ENCODE measurements at places on chromosomes 2 and 18.

- no peak for DNase-seq
These were observed 72.8 kb downstream of the ZNF521 start for GRCh38 chr18:25279133-25279532.

DNA sequence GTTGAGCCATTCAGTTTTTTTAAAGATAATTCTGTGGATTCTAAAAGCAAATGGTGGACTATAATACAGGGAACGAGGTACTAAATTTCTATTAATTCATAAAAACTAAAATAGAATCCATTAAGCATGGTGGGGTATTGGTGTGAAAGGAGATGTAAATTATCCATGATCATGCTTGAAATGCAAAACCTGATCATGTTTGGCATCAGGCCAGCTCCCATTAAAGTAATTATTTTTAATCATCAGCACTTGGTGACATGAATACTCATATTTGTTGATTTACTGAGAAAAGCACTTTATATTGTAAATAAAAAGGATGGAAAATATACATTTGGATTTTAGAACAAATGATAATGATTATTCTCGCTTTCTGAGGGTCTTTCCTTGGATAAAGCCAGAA, 232.3 kb upstream of the MEIS1 start:
- DNase-seq: no peak

DNA sequence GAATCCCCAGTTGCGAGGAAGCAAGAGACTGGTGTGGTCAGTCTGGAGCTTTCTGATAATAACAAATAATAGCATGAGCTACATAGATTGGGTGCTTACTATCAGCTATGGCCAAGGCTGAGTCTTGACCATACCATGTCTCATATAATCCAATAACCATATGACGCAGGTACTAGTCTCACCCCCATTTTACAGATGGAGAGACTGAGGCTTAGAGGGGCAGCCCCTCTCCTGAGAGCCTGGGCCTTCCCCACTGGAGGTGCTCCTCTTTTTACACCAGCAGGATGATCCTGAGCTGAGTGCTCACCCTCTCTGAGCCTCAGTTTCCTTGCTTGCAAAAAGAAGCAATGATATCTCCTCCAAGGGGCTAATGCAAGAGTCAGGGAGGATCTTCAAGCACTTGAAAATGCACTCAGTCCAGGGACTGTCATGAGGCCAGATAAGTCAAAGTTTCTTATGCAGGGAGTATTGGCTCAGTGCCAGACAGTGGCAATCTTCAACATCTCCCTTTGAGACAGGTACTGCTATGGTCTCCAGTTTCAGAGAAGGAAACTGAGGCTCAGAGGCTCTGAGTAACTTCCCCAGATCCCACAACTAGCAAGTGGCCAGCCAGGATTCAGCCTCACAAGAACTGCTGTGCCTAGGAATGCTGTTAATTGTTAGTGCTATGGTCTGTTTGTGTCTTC, 149.7 kb downstream of the TFCP2L1 start:
- no peak for DNase-seq

DNA sequence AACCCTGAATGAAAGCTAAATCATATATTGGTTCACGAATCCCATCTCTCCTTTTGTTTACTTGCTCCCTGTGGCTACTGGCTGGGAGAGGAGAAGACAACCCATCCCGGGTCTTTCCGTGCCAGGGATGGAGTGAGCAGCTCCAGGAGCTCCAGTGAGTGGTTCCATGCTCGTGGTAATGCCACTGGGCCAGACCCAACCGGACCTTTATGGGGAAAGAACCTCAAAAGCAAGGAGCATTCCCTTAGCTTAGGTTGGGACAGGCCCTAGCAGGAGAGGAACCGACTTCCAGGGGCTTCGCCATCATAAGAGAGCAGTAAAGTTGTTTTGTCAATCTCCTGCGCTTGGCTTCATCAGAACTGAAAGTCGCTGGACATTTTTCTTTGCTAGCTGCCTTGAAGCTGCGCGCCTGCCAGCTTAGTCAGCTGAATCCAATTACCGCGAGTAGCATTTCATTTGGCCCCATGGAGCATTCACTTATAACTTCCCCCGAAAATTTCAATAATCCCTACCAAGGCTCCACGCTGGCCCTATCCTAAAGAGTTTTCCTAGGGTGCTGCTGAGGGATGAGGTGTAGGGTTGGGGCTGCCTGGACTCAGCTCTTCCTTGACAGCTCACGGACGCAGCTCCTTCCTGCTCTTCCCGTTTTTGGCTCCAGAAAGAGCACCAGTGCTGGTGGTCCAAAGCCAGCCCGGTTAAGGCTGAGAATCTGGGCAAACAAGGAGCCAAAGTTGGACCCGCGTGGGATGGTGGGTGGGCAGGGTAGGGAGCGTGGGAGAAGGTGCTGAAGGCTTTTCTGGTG, 4.9 kb downstream of the HOXD3 start:
- DNase-seq: no peak

DNA sequence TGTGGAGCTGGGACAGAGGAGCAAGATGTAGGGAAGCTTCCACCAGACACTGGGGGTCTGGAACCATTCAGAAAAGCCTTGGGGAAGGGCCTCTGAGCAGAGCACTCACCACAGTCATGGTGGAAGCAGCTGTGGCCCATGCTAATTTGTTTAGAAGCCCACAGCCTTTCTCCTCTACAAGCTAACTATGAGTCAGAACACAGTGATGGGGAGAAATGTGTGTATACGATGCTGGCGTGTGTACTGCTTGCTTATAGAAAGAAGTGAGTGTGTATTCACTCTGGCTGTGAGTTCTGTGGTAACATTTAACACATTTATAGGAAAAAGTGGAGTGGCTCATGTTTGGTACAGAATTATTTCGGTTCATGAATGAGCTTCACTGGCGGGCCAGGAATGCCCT, 157.0 kb upstream of the ACAA2 start:
- DNase-seq: no peak

DNA sequence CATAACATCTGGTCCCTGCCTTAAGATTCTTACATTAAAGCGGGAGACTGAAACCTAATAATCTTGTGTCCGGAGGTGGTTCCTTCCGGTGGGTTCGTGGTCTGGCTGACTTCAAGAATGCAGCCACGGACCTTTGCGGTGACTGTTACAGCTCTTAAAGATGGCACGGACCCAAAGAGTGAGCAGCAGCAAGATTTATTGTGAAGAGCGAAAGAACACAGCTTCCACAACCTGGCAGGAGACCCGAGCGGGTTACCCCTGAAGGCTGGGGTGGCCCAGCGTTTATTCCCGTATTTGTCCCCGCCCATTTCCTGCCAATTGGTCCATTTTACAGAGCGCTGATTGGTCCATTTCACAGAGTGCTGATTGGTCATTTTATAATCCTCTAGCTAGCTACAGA, 122.3 kb upstream of the SIX2 start:
- DNase-seq: no peak

DNA sequence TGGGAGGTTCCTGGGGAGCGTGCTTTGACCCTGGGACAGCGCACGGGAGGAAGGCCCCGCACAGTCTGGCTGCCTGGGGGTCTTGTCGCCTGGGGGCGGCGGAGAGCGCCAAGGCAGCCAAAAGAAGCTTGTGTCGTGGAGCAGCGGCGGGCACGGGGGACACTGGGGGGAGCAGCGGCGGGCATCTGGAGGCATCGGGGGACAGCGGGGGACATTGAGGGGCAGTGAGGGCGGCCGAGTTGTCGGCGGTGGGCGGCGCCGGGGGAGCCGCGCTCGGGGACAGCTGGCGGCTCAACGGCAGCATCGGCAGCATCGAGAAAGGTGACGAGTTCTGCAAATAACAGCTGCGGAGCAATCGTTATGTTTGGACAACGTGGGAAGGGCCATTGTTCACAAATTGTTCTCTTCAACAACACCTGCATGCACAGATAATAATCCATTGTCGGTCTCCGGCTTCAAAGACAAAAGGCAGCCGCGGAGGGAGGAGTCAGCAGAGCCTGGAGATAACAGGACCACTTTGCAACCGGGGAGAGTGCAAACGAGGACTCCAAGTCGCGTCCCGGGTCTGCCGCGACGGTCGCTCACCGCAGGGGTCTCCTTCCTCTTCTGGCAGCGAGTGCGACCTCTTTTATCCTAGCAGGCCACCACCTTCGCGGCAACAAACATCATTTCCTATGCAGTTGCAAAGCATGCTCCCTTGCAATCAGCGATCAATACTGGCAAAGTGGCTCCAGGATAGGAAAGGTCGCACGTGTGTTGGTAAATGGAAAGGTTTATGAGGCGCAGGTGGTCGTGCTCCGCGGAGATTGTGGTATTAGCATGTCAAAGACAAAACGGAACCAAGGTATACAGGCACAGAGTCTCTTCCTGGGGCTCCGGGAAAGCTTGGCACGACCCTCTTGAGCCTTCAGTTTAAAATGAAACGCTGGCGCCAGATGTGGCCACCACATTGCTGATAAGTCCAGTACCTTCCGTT, 132.3 kb upstream of the DLX2 start:
- DNase-seq: no peak

DNA sequence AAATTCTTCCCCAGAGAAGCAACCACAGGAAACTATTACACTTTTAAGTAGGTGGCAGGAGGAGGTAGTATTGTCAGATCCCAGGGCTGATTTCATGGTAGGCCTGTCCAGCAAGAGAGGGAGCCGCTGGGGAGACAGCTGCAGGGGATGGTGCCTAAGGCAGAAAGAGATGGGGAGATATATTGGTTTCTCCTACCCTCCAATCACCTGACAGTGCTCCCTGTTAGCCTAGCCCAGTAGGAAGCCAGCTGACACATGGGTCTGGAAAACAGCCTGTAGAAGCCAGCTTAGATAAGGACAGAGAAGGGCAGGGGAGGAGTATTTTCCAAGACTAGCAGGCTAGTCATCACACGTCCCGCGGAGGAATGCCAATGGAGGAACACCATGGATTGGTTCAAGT, 8.2 kb upstream of the SPOPL start:
- DNase-seq: no peak

DNA sequence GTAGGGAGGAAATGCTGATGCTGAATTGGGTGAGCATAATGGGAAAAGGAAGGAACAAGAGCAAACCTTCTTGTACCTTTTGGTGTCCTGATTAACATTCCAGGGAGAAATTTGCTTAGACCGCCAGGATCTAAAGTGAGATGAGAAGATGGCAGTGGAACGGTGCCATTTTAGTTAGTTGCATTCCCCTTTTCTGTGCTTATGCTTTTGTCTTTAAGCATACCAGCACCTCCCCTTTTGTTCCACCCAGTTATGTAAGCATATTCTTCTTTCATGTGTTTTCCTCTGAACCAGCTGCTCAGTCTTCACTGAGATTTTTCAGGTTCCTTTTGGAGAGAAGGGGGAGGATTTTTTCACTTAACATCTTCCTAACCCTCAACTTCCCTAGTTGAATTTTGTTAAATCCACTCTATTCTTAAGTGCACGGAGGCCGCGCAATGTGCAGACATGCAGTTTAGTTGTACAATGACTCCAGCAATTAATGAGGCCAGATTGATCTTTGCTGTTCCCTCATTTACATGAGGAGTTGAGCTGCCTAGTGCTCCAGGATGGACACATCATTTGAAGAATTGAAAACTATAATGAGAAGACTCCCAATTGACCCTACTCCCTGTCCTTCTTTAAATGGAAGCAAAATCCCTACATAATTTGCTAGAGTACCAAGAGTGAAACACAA, 73.9 kb downstream of the MAP4K4 start:
- no peak for DNase-seq

GRCh38 chr2:238287737-238288649, at the start of gene PER2:
Gene PER2 (minus strand): TSS chr2:238288610. CDS start chr2:238277936, 10,674 bp downstream.
- DNase-seq: no peak

GRCh38 chr2:170404846-170405245, 226.9 kb downstream of the MYO3B start:
- no peak for DNase-seq

- DNase-seq: no peak
These were observed 205.8 kb downstream of the PRKCE start for GRCh38 chr2:45857275-45857609.

DNA sequence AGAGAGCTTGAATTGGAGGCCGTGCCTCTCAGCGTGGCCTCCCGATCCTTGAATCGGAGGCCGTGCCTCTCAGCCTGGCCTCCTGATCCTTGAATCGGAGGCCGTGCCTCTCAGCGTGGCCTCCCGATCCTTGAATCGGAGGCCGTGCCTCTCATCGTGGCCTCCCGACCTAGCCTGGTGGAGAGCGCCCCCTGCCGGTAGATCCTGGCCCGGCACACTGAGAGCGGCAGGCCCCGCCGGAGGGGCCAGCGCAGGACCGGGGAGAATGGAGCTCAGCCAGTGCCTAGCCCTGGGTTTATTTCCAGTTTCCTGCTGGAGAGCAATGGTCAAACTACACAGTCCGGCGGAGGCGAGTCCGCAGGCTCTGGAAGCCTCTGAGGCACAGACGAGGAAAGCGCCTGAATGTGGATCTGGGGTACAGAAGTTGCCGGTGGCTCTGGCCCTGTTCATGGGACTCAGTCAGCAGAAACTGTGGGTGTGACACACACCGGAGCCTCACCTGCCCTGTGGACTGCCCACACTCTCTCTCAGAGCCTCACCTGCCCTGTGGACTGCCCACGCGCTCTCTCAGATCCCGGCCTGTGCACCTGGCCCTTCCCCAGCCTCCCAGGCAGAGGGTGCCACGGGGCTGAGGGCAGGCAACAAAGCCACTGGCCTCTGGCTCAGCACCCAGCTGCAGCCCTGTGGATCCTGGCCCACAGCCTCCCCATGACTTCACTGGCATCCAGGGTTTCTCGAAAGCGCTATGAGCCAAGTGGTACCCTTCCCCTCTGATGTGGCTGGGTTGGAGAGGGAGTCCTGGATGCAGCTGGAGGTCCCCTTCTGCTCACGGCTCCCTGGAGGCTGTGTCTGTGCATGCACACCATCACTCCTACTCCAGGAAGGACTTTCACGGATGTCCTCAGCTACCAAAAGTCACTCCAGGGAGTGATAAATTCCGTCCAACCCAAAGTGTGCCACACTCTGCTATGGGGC, 1.5 kb downstream of the IL36B start:
- DNase-seq: no peak

- no peak for DNase-seq
These were observed 34.0 kb upstream of the CPS1 start for GRCh38 chr2:210522399-210522798.

DNA sequence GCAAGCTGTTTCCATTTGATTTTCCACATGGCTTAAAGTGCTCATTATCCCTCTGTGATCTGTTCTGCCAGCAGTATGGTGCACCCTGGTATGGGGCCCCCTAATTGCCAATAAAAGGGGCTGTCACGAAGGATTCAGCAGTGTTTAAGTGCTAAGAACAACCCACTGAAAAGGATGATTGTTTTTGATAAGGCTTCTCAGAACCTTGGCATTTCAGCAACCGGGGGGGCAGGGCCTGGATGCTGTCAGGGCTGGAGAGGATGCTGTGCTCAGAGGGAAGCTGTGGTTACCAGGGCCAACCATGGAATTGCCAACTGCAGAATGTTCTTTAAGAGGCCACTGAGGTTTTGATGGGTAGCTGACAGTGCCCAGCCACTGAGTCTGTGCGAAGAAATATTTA, 117.8 kb downstream of the CTIF start:
- DNase-seq: no peak

DNA sequence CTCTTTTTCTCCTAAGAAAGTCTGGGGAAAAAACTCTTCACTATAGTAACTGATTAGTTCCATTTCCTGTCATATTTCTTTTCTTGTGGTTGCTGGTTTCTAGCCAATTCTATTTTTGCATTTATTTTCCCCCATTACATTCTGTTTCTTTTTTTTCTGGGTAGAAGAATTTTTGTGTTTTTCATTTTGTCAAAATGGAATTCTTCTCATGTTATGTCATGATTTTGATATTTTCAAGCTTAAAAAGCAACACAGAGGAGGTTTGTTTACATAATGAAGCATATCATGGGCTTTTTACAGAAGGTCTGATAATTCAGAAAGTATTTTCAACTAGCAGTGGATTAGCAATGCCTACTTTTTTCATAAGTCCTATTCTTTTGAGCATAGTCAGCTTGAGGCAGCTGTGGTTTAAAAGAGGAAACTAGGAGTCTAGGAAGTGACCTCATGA, 102.0 kb downstream of the MAP2 start:
- no peak for DNase-seq
